ENCODE measurements at places on chromosomes 13 and 19.

DNA sequence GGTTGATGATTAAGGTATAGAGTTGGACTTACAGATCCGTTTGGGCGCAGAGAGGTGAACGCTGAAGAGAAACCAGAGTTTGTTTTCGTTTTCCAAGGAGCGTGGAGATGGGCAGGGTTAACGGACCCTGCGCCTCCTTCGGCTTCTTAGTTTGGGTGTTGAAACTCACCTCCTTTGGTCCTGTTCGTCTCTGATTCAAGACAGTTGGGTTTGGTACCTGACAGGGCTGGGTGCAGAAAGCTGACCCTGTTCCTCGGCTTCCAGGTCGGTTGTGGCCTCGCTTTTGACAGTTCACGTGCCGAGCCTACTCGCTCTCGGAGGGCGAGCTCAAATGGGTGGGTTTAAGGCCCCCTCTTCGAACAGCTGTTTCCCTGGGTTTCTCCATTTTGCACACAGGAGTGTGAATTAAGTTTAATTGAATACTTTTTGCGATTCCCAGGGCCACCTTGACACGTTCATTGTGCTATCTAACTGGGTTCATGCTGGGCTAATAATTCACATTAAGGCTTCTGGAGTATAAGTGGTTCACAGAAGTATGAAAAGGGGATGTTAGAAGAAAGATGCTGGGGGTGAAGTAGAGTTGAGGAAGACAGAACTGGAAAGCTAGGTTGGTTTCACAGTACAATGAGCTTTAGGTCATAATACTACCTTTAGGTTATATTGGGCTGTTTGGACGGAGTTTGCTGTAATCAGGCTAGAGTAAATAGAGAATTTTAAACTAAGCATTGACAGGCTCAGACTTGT is 638 bp downstream of the USPL1 start:
- no peak for DNase-seq

DNA sequence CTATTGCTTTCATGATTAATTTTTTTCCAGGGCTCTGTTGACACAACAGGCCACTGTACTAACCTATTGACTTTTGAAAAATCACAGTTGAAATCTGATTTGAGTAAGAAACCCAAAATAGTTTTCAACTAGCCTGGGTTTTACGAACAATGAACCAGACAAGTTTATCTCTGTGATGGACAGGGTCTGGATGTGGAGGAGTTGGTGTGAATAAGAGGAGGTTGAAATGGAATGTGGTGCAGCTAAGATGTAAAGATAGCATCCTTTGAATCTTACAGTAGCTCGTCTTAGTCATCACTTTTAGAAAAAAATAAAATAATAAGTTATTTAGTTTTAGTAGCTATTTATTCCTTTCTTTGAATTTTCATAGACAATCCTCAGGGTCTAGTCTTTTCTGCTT is 8.3 kb upstream of the OXGR1 start:
- DNase-seq, result no peak

GRCh38 chr13:113936166-113936965 is 37.5 kb downstream of the C13orf46 start:
- no peak for DNase-seq

DNA sequence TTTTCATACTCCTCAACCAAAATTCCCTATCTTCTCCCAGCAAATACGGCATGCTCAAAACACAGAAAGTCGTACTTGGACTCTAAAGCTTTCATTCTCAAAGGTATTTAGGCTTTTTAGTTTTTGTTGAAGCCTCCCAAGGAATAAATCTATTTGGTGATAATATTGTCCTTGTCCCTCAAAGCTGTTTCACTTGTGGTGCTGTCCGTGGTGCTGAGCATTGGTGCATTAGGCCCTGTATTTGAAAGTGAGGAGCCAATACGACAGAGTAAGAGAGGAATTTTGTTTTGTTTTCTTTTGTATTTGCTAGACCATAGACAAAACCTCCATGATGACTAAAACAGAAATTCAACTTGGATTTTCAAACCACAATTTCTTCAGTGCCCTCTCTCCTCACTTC is 3.2 kb upstream of the LGALS13 start:
- DNase-seq, result no peak

DNA sequence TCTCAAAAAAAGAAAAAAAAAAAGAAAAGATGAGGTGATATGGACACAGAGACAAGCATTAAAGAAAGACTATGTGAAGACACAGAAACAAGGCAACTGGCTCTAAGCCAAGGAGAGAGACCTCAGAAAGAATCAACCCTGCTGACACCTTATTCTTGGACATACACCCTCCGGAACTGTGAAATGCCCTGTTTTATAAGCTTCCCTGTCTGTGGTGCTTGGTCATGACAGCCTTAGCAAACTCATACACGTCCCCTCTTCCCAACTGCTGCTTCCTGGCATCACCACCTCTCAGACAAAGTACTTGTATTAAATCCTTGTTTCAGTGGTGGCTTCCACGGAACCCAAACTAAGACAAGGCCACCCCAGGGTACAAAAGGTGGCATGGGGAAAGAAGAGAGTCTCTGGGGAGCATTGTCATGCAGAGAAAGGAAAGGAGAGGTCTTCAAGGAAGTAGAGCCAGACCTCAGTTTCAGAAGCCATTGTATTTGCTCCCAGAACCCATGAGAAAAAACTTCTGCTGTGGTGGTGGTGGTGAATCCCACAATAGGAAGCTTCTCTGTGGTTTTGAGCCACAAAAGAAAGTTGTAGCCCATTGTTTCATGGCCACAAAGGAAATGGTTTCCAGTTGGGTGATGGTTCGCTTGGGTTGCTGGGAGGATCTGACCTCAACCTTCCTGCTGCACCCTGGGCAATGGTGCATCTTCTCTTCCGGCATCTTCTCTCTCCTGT is 16.3 kb upstream of the TSPAN16 start:
- DNase-seq, result peak; percentile 82

DNA sequence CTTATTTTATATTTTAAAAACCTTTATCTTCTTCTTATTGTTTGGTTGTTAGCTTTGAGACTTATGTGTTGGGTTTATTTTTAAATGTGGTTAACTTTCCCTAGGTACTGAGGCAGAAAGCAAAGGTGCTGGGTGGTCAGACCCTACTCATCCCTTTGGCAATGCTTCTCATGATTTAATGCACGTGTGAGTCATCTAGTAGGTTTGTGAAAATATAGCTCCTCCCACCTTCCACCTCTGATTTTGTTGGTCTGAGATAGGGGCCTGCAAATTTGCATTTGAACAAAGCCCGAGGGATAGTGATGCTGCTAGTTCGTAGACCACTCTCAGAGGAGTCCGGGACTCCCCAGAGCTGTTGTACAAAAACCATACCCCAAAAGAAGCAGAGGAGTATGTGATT is 771.3 kb upstream of the ARGLU1 start:
- no peak for DNase-seq

GRCh38 chr13:73210218-73210883 is 151.5 kb downstream of the KLF5 start:
- DNase-seq, result no peak

All from KG1 (cell line).